ENCODE measurements at places on chromosomes 3 and 15.

DNA sequence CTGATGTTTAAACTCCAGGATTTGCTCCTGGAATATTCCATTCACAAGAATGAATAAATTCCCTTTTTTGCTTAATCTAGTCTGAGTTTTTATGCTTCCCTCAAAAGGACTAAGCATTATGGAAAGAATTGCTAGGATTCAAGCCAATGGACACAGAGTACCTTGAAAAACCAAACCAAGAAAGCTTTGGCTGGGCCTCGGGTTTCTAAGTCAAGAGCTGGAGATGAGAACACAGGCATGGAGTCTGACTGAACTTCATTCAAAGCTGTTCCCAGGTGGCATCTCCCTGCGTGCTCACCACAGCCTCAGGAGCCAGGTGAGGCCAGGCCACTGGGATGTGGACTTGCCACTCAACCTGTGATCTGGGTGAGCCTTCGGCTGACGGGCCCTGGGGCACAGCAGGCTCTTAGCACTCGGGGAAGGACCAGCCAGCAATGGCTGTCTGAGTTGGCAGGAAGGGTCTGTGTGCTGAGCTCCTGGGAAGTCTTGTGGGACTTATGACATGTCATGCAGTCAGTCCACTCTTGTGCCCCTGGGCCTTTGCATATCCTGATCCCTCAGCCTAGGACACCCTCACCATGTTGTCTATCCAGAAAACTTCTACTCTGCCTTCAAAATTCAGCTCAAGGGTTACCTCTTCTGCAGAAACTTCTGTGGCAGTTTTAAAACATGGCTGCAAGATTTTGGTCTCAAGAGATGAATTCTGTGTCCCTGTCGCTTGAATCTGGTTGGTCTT, 21.8 kb downstream of the CRABP1 start:
- DNase-seq: no peak

- no peak for DNase-seq
These were observed 312.0 kb upstream of the CCDC54 start for GRCh38 chr3:107065094-107065861.

DNA sequence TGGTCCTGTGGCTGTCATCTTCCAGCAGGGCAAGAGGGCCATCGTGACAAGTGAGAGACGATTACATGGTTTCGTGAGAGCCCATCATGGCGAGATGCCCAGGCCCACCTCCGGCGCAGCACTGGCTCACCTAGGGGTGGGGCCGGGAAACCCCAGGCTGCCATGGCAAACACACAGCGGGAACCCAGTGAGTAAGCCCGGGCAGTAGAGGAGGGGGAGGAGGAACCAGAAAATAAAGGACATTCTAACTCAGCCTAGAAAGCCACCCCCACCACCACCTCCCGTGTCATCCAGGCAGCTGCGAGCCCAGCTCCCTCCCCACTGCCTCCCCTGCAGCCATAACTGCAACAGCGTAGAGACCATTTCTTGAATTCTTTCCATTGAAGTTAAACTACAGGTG, 52.3 kb downstream of the PCSK6 start:
- no peak for DNase-seq

- no peak for DNase-seq
These were observed 82.3 kb downstream of the TNIK start for GRCh38 chr3:171377859-171378258.

GRCh38 chr3:88150371-88150770, 612 bp downstream of the C3orf38 start:
- peak; percentile 78 for DNase-seq

DNA sequence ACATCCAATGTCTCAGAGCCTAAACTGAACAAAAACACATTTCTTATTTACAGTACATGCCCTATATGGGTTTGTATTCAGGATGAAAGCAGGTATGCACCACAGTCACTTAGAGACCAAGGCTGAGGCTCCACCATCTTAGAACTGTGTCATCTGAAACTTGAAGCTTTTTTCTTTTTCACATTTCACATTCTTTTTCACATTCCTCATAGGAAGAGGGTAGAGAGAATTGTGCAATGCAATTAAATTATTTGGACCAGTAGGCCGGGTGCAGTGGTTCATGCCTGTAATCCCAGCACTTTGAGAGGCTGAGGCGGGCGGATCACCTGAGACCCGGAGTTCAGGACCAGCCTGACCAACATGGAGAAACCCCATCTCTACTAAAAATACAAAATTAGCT, 591.0 kb downstream of the MECOM start:
- no peak for DNase-seq

- DNase-seq: no peak
These were observed 6.3 kb upstream of the NCBP2 start for GRCh38 chr3:196948442-196949284.

DNA sequence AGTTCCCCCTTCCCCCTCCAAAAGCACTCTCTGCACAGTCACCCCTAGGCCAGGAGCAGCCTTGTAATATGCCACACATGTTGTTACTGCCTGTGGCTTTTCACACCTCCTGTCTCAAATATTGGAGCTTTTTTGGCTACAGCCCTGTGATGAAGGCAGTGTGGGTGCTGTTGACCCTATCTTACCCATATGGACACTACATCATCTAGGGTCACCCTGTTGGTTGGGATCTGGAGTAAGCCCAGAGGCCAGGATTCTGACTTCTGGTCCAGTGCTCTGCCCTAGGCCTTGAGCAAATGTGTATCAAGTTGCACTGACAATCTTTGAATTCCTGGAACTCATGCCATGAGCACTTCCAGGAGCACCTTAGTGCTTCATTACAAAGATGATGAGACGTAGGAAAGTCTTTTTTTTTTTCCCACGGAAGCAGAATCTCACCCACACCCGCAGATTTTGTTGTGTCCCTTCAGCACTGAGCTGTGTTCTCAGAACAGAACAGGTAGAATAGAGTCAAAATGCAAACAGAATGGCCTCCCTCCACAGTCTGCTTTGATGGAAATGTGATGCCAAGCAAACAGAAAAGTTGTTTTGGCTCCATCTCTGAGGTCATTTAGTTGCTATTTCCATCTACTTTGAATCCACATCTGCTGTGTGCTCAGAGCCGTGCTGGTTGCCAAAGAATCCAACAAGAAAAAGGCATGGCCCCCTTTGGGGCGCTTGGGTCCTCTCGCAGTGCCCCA, 49.6 kb downstream of the SMAD3 start:
- no peak for DNase-seq

DNA sequence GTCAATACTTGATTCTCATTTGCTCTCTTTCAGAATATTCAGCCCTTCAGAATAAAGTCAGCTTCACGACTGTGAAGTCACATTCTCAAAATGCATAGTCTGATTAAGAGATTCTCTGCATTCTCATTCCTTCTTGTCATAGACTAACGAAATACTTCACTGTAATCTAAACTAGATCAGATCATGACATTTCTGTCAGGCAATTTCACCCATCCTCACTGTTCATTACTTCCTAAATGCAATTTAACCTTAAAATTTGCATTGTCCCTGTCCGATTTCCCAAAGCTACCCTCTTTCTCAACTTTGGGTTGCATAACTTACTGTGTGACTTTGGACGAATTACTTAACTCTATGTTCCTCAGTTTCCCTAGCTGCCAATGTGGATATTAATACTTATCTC, 6.2 kb downstream of the RPL22L1 start:
- DNase-seq: no peak

GRCh38 chr3:32283304-32283703, 44.8 kb downstream of the CMTM8 start:
- no peak for DNase-seq

DNA sequence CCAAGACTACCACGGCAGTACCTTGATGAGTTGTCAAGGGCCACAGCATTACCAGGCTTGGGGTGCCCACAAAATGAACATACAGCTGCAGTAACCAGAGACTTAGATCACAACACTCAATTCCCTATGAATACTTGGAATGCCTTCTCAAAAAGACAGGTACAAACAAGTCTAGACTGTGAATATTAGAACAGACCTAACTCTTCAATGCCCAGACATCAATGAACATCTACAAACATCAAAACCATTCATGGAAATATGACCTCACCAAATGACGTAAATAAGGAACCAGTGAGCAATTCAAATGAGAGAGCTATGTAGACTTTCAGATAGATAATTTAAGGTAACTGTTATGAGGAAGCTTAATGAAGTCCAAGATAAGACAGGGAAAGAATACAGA, 185.1 kb upstream of the POU1F1 start:
- DNase-seq: no peak
